ENCODE measurements at places on chromosomes 12 and 14.

- DNase-seq: no peak
Measured at GRCh38 chr12:120736404-120737331, 11.0 kb downstream of the ACADS start.

DNA sequence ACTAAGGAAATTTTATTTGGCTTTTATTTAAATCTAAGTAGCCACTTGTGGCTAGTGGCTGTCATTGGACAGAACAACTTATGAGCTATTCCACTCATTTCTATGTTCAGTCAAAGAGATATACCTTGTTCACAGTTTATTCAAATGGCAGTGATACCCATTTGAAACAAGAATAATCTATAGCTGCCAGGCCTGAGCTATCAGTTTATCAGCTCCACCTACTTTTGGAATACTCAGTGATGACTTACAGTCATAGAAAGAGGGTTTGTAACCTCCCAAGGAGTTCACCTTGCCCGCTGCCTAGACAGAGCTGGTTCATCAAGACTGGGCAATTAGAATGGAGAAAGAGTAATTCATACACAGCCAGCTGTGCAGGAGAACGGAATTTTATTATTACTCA is 4.5 kb upstream of the ABHD4 start:
- no peak for DNase-seq

DNA sequence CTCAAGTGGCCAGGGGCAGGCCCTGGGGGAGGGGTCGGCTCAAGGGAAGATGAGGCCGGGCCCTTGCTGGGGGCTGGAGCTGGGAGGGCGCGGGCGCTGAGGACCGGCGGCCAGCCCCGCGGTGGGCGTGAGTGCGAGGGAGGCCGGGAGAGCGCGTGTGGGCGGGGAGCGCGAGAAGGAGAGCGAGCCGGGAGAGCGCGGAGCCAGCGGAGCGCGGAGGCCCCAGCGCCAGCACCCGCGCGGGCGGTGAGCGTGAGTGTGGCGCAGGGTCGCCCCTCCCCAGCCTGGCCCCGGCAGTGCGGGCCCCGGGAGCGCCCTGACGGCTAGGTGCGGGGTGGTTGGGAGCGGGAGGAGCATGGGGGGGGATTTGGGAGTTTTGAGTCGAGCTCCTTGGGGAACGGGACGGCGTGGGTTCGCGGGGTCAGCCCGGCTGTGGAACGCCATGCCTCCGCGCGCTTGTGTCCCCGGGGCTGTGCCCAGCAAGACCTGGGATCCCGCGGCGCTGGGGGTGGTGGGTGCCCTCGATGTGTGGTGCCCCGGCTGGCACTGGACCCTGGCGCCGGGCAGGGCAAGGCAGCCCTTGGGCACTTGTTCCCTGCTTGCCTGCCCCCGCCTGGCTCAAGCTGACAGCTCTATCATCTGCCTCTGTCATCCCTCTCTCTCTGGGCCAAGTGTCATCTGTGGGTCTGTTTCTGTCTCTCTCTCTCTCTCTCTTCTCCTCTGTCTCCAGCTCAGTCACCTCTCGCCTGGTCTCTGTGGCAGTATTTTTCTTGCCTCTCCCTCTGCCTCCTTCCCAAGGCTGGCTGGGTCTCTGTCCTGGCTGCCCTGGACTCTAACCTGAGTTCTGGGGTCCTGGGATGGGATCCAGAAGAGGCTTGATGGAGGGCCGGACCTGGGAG is at the start of gene LBHD2:
TSS of gene LBHD2 (plus strand) at position 190 of the 899 bp plus-strand sequence. CDS start 1,803 bp downstream, outside the sequence.
- no peak for DNase-seq

DNA sequence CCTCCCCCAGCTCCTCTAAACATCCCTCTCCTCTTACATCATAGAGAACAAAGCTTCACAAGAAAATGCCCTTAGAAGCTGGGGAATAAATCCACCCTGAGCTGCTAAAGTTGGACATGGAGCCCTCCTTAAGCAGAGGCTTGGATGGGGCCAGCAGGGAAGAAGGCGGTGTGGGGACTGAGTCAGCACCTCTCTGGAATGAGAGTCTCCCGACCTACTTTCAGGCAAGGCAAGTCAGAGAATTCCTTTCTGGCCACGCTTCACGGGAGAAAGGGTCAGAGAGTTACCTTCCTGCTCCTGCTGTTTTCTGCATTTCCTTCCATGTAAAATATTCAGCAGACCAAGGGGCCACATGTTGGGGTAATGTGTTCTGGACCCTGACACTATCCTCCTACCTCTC is 113.3 kb upstream of the PRB2 start:
- peak; percentile 8 for DNase-seq

- no peak for DNase-seq
Measured at GRCh38 chr12:74889563-74890236, 319.9 kb downstream of the KCNC2 start.

DNA sequence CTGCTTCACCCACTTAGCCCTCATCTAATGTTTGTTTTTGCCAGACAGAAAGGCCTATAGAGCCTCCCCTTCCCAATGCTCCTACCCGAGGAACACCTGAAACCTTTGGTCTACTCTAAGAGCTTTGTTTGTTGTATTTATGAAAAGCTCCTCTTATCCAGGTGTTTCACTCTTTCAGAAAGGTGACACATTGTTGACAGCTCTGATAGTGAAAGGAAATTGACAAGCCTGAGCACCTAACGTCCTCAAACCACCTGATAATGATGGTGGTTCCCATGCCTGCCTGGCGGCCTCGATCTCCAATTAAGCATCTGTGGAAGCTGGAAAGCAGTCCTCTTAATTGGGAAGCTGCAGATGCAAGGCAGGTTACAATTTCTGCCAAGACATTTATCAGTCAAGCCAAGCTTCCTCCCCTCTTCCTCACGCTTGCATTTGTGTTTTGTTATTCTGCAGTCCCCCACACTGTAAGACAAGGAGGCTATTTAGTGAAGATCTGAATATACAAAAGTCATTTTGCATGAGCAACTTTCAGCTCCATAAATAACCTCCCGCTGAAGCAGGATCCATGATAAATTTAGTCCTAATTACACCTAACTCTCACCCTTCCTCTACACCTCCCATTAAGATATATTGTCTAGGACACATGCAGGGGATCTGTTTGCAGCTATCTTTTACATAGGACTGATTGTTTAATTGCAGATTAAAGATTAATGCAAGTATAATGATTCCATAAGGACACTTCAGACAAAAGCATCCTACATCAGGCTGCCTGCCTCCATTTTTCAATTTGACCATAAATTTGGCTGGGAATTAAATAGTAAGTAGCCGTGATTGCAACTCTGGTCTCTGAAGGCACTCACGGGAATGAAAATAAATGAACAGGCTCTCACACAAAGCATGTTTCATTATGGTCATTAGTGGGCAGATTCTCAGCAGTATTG is 288.6 kb downstream of the PDZRN4 start:
- no peak for DNase-seq

DNA sequence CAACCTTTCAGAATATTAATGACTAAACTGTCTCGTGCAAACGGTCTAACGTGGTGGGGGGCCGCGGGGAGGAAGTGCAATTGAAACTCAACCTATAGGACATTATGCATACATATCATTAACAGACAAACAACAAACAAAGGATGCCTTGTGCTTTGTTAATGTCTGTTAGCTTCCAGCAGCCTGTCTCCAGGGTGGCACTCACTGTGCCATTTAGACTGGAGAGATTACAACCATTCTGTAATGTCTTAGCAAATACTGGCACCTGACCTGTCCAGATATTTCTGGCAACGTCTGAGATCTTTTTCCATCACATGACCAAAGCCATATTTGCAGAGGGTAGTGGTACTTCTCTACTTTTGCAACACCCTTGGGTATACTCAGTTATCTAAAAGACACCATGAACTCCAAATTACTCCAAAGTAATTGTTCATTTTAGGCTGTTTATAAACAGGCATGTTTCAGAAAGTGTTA is 11.6 kb downstream of the BHLHE41 start:
- no peak for DNase-seq

- DNase-seq: peak; percentile 11
Measured at GRCh38 chr12:65364046-65364445, 85.6 kb downstream of the MSRB3 start.

DNA sequence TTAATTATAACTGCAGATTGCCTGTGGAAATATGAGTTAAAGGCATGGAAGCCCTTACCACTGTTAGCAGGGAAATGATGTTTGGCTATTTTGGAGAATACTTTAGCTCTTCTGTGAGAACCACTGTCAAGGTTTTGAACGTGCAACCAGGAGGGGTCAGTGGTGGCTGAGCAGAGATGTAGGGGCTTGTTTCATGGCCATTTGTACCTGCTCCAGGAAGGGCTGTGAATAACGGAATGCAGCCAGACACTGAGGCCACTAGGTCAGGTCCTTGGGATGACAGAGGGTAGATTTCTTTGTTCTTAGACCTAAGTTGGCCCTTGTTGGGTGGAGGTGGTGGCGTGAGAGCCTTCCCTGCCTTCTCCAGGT is 8.3 kb downstream of the TRAF3 start:
- no peak for DNase-seq

- DNase-seq: no peak
Measured at GRCh38 chr14:101075801-101076413, 172.4 kb upstream of the RTL1 start.

- no peak for DNase-seq
Measured at GRCh38 chr12:65470256-65470655, 191.8 kb downstream of the MSRB3 start.

GRCh38 chr12:115303723-115304309 is 619.8 kb upstream of the TBX3 start:
- DNase-seq: no peak

GRCh38 chr12:58325561-58325960 is 384.2 kb downstream of the ATP23 start:
- no peak for DNase-seq

GRCh38 chr12:124695861-124696260 is 128.4 kb upstream of the NCOR2 start:
- no peak for DNase-seq

DNA sequence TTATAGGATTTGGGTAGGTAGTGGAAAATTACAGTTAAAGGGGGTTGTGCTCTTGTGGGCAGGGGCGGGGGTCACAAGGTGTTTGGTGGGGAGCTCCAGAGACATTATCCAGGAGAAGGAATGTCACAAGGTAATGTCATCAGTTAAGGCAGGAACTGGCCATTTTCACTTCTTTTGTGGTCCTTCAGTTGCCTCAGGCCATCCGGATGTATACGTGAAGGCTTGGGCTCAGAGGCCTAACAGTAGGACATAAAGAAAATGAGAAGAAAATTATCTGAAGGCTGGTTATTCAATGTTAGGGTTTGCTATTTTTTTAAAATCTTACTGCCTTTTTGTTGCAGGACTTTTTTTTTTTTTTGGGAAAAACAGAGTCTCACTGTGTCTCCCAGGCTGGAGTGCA is 2.5 kb upstream of the PSEN1 start:
- no peak for DNase-seq

DNA sequence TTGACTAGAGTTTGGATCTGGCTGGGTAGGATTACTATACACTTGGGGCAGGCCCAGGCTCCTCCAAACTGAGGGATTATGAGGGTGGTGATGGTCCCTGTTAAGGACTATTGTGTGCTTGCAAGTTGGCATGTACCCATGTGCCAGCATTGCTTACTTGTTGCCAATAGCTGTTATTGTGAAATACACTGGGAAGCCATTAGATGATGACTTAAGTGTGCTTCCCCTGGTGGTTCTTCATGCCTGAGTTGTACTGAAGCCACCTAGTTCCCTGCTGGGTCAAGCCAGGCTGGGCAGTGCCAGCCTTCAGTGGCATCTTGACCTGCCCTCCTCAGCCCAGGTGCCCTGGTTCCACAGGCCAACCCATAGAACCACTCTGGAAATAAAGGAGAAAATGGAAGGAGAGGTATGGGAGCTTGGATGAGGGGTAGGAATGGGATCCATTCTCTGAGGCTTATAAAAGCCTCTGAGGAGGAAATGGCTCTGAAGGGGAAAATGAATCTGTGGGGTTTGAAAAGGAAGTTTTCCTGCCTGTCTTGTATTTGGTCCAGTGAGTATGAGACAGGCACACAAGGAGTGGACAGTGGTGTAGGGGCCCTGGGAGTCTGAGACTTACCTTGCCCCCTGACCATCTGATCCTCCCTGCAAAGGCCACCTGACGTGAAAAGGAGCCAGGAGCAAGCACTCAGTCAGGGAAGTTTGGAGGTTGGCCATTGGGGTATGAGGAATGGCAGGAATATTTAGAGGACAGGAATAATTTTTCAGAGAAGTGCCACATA is 724 bp downstream of the LTB4R start:
- DNase-seq: no peak

DNA sequence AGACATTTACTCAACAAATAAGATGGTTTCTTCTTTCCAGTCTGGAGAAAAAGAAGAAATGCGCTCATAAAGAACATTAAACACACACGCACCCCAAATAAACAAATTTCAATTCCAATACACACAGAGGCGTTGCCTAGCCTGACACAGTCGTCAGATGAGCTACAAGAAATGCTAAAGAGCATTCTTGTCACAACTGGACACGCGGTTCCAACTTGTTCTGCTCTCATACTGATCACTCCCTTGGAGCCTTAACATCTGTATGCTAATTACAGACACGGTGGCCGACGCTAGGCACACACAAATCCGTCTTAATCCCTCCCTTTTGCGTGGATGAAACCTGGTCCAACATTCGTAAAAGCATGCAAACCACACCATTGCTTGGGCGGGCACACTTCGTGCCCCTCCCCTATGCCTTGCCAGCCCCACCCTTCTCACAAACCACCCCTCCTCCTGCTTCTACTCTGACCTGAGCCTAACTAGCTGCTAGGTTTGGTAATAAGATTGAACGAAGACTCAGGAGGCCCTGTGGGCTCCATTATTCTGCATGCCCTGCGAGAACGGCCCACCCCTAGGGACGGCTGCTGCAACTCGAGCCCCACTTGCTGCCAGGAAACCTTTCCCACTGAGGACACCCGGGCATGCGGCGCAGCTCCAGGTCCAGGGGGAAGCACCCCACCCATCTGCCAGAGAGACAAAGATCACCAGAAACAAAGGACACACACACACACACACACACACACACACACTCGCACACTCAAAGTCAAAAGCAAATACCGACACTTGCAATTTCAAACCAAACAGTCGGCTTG is 1.2 kb downstream of the KCNK10 start:
- no peak for DNase-seq

- no peak for DNase-seq
Measured at GRCh38 chr12:64742416-64742815, 16.8 kb downstream of the GNS start.

GRCh38 chr12:67193704-67194103 is 75.5 kb upstream of the CAND1 start:
- DNase-seq: peak; percentile 1

DNA sequence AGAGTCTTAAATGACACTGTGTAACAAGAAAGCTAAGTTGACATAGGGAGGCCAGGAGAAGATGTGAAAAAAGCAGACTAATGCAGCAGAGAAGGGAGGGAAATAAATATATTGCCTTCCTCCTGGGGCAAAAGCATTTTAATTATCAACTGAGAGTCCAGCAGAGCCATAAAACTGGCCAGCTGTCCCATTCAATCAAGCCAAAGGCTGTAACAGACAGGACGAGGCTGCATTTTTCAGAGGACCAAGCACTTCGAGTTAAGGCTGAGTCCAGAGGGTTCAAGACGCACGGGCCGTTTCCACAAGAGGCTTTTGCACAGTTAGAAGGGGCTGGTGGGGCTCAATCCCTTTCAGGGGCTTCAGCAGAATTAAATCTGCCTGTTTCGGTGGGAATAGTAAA is 20.4 kb downstream of the MAP3K9 start:
- DNase-seq: no peak

GRCh38 chr12:92506460-92506859 is 196.3 kb upstream of the PLEKHG7 start:
- DNase-seq: no peak
